Cerebellar nuclear complex (tissue), 1 donor: ENCODE measurements at places on chromosomes 4 and X.

DNA sequence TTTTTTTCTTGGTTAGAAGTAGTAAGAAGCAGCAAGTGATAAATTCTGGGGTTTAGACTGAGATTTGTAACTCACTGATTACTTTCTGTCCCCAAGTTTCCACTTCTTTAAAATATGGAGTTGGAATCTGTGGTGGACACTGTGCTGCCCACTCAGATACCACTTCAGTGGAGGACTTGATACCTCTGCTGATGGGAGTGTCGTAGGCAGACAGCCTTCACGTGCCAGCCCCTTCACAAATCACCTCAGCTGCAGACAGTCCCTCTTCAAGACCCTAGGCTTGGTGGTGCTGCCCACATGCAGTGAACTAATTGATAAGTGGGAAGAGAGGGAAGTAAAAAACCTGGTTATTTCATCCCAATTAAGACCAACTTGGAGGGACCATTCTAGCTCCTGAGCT, 139.5 kb downstream of the PDLIM5 start:
- DNase-seq, result no peak

- no peak for DNase-seq
These were observed 94.1 kb downstream of the COX18 start for GRCh38 chr4:72975488-72975784.

GRCh38 chrX:66014084-66014483, 25.8 kb downstream of the VSIG4 start:
- no peak for DNase-seq

DNA sequence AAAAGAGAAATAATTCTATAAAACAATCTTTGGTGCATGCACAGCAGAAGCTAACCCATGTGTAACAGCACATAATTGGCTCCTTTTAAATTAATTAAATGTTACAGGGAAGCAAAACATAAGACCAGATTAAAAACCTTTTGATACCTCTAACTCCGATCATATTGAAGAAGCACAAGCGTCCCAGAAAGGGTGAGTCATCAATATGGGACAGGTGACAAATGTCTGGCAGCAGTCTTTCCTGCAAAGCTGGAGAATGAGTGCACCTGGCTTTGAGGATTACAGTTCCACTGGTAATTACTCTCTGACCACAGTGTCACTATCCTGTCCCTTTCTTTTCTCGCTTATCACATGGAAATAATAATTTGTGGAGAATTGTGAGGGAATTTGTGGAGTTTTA, 94.6 kb downstream of the FAM9B start:
- DNase-seq, result no peak

GRCh38 chrX:123993326-123993725, 31.8 kb downstream of the STAG2 start:
- DNase-seq, result no peak

DNA sequence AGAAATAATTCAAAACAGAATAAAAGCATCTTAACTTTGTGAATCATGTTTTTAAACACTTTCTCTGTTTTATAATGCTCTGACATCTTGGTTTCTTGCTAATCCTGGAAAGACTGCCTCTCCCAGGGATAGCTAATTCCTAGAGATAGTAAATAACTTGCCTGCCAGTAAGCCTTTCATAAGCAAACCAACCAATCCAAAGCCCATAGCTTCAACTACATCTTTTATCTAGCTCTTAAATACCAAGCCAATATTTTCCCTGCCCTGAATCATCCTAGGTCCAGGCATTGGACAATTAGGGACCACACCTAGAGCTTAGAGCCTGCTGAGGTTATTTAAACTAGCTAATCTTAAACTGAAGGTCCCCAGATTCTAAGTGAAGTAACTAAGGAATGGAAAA, 223.7 kb upstream of the DIPK2B start:
- DNase-seq, result no peak

DNA sequence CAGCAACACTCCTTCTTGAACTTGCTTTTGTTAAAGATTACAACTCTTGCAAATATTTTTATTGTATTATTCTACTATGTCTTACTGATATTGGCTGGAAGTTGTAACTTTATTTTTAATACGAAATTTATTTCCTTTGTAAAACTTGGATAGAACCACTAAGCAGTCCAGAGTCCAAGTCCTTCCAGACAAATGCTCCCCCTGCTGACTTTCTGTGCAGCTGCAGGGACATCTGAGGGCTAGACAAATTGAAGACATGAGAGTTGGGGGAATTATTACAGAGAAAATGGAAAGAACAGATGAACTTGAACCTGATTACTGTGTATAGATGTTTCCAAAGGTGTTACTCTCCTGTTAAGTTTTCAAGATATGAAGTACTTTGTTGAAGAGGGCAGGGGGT, 238.8 kb downstream of the GRIA3 start:
- DNase-seq, result no peak

DNA sequence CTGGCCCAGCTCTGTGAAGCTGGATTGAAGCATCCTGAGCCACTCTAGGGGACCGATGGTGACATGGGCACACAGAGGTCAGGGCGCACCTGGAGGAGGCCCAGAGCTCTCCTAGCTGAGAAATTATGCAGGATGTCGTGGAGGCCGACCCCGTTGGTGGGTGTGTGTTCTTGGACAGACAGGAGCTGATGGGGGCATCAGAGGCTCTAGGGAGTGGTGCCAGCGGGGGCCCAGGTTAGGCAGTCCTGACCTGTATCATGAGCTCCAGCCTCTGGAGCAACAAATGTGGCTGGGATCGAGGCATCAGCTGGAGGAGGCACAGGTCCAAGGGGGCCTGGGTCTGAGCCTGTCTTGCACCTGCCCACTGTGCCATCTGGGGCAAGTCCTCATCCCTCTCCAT, 124.6 kb upstream of the PSAPL1 start:
- DNase-seq, result no peak
